Suppressor macrophage (primary cell): ENCODE measurements at places on chromosomes 11 and 22.
A peak's percentile ranks its signal among the peaks of the same experiment; 100 is the strongest.

DNA sequence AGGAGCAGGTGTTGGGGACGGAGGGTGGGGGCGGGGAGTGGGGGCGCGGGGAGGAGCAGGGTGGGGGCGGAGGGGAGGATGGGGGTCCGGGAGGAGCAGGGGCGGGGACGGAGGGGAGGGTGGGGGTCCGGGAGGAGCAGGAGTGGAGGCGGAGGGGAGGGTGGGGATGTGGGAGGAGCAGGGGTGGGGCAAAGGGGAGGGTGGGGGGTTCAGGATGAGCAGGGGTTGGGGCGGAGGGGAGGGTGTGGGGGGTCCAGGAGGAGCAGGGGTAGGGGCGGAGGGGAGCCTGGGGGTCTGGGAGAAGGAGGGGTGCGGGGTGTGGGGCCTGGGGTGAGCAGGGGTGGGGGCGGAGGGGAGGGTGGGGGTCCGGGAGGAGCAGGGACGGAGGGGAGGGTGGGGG, 17.1 kb downstream of the CRELD2 start:
- DNase-seq = no peak

DNA sequence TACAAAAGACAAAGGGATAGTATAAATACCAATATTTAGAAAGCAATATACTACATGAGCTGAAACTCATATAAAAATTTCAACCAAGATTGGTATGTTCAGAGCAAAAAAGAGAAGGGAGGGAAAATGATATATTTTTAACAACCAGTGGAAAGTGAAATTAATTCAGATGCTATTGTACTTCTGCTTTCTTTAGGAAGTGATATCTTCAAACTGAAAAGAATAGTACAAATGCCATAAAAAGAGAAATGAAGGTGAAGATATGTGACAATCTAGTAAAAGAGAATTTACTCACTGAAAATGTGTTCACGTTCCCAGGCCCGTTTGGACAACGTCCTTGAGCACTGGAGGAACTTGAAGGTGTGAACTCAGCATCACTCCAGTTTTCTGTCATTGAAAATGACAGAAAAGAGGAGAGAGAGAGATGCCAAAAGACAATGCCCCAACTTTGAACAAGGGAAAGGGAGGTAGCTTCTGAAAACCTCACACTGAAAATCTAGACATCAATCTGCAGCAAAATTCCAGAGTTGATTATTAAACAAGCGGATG, 47.5 kb downstream of the SC5D start:
- DNase-seq = no peak

- DNase-seq = no peak
These were observed 33.6 kb upstream of the OR4B1 start for GRCh38 chr11:48182860-48183526.

- DNase-seq = no peak
These were observed 7.3 kb upstream of the SGSM3 start for GRCh38 chr22:40363059-40363458.

DNA sequence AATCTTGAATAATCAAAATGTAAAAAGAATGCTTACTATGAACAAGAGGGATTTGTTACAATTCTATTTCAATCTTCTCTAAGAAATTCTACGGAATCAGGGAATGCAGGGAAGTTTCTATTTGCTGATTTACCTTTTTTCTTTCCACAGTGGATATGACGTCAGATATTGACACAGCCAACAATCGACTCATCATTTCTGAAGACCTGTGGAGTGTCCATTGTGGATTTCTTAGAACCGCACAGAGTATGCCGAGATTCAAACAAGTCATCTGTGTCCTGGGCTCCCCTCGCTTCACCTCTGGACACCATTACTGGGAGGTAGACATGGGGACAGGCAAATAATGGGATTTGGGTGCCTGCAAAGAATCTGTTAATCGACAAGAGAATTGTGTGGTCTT, 4.1 kb upstream of the RFPL1 start:
- no peak for DNase-seq

- DNase-seq = no peak
These were observed 20.3 kb downstream of the DKK3 start for GRCh38 chr11:11988099-11988651.

- DNase-seq = peak; percentile 50
These were observed 24.1 kb upstream of the CELSR1 start for GRCh38 chr22:46561435-46561905.

DNA sequence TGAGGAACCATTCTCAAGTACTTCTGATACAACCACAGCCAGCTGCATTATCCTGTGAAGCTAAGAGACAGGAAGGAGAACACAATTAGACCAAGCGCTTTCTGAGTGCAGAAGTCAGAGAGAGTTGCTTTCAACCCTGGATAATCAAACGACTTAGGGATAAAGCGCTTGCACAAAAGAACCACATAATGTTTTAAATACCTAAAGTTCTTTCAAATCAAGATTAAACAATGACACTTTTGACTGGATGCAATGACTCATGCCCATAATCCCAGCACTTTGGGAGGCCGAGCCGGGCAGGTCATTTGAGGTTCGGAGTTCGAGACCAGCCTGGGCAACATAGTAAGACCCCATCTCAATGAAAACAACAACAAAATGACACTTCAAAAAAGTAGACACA, 145.1 kb downstream of the SWAP70 start:
- no peak for DNase-seq

GRCh38 chr11:108727665-108728064, 62.8 kb downstream of the DDX10 start:
- no peak for DNase-seq

DNA sequence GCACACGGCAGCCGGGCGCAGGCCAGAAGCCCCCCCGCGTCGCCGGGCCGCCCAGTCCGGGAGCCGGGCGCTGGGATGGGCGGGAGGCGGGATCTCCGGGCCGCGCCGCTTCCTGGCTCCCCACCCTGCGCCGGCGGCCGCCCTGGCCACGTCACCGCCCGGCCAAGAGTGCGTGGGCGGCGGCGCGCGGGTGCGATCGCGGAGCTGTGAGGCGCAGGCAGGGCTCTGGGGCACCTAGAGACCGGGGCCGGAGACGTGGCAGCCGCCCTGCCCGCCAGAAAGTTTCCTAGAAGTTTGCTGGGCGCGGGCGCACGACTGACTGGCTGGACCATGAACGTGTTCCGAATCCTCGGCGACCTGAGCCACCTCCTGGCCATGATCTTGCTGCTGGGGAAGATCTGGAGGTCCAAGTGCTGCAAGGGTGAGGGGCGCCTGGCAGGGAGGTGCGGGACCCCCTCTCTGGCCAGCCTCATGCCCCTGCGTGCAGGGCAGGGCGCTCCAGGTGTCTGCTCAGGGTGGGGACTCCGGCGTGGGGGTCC, at the start of gene KDELR3:
Gene KDELR3 (plus strand): TSS at position 193 of the 539 bp plus-strand sequence. CDS start 138 bp downstream, at position 331.
- DNase-seq = peak; percentile 88

DNA sequence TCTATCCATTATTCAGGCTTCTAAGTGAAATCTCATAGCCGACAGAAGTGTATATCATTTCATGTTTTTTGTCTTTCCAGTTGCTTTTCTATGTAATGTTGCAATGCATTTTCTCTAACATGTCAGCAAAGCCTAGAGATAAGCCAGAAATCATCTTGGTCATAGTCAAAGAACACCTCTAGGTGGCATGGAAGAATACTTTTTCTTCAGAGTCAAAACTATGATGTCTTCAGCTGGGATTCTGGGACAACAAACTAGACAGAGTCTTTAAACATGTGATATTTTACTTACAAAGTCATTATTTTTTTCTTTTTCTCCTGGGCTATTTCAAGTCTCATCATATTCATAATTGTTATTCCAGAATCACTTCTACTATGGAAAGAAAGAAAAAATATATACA, 4.4 kb downstream of the GAS2 start:
- no peak for DNase-seq

- no peak for DNase-seq
These were observed 54.2 kb upstream of the CYP2D6 start for GRCh38 chr22:42184852-42185251.

- DNase-seq = no peak
These were observed 206.1 kb downstream of the PGR start for GRCh38 chr11:100923555-100923954.

- DNase-seq = peak; percentile 93
These were observed 10.2 kb downstream of the GNB1L start for GRCh38 chr22:19844377-19845053.

DNA sequence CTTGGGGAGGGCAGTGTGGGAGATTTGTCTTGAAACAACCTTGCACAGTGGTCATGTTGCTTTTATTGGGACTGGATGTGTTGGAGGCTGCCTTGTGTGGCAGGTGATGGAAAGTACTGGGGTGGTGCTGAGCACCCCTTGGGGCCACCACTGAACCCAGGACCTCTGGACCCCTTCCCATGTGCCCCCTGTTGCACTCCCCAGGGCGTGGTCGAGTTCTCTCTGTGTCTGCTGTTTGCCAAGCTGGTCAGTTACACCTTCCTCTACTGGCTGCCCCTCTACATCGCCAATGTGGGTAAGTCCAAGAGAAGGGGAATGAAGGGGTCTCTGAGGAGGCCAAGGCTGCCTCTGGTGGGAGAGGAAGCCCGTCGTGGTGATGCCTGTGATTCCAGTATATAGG, 18.9 kb downstream of the SLC37A2 start:
- DNase-seq = no peak

DNA sequence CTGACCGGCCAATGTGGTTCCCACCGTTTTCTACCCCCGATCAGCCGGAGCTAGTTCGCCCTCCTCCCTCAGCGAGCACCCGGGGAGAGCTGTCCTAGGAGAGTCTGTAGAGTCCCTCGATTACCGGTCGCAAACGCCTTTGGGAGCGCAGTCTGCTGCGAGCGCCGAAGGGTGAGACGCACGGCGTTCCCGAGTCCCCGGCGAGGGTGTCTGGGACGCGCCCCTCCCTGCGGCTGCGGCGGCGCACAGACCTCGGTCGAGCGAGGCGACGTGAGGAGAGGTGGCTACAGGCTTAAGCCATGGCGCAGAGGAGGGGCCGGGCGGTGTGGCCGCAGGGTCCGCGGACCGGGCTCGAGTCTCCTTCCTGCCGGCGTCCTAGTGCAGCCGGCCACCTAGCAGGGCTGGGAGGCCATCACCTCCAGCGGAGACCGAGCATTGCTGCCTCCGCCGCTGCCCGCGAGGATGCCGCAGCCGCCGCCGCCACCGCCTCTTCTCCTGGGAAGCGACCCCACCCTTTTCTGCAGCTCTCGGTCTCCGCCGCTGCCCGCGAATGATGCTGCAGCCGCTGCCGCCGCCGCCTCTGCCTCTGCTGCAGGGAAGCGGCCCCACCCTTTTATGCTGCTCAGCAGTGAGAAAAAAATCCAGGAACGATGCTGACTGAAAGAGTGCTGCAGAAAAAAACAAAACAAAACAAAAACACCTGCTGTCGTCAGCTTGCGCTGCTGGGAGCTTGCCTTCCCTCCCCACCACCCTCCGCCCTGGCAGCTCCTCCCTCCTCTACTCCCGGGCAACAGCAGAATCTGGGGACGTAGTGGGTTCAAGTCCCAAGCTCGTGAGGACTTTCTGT, at the start of gene MAP6:
Gene MAP6 (minus strand): TSS at position 588 of the 847 bp plus-strand sequence. CDS start 669 bp downstream, outside the sequence.
- no peak for DNase-seq

GRCh38 chr11:61800331-61801281, 7.9 kb downstream of the FEN1 start:
- no peak for DNase-seq

GRCh38 chr11:119263352-119263940, 53.5 kb downstream of the MCAM start:
- DNase-seq = no peak

GRCh38 chr11:134125507-134125906, 56.6 kb downstream of the JAM3 start:
- DNase-seq = no peak

- DNase-seq = peak; percentile 75
These were observed 11.8 kb upstream of the MIEF1 start for GRCh38 chr22:39490135-39490798.

DNA sequence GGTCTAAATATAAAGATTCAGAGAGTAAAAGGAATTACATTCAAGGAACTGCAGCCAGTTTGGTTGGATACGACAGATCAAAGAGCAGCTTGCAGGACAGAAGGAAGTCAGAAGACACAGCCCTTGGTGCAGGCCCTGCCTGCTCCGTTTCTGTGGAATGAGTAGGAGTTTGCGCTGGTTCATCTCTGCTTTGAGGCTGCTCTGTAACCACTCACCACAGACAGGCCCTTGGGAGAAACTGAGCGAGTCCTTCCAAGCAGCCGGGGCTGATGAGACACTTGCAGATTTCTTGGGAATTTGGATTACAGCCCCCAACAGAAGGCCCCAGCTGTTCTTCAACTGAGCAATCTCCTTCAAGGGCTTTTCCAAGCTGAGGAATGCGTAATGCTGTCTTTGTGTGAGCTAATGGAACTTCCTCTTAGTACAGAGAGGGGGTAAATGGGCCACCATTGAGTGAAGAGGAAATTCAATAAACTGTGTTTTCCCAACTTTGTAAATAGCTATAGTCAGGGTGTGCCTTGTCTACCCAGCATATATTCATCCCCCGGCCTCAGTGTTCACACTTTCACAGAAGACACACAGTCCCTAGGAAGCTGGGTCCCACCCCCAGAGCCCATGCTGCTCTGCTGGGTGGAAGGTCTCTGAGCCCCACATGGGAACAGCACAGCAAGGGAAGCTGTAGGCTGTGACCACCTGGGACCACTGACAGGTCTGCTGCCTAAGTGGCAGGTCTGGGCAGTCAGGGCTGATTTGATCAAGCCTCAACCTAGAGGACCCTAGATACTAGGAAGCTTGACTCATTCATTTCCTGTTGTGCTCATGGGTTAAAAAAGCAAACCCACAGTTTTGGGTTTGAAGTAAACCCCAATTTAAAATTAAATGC, 16.6 kb downstream of the IL10RA start:
- peak; percentile 76 for DNase-seq

GRCh38 chr11:135073381-135073780, 661.3 kb upstream of the B3GAT1 start:
- DNase-seq = no peak

- no peak for DNase-seq
These were observed 106.8 kb downstream of the CCDC83 start for GRCh38 chr11:85961930-85962363.

DNA sequence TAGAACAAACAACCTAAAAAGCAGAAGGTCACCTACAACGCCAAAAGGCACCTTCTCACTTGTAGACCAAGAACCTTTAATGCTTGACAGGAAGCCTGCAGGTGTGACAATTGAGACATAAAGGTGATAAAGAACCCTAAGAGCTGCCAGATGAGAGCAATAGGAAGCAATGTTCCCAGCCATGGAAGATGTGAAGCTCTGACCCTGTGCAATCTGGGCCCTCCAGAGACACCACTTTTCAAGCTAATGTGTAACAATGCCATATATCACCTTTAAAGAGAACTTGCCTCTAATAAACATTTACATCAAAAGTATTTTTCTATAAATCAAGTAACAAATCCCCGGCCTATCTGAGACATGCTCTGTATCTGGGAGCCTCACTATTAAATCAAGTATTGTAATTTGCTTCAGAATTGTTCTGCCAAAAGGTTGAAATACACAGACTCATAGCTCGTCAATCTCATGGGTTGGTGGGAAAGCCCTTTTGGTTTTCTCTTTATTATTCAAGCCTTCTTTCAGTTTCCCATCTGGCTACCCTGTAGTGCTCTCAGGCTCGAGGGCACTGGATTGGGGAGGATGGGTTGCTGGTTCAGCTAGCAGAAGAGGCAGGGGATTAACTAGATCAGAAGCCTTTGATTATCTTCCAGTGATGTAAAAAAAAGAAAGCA, 368.9 kb downstream of the BUD13 start:
- DNase-seq = no peak

GRCh38 chr11:44711113-44711786, 15.5 kb upstream of the TSPAN18 start:
- no peak for DNase-seq
